ENCODE measurements at places on chromosomes 16 and 17.
A peak's percentile ranks its signal among the peaks of the same experiment; 100 is the strongest.

DNA sequence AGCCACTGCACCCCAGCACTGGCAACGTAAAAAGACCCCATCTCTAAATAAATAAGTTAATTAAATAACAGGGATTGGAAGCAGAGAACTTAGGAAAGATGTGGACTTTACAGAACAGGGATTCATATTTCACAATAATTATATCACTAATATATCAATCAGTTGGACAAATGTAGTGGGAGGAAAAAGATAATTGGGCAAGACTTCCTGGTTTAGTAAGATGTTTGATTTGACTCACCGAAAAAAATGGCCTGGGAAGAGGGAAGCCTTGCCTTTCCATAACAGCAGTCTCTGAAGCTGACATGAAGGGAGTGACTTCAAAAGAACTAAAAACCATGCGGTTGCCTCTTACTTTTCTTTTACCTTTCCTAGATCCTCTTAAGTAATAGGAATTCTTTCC is 15.2 kb upstream of the C17orf78 start:
- no peak for DNase-seq

GRCh38 chr17:41060052-41060604 is at the start of gene KRTAP2-3:
KRTAP2-3 (minus strand) TSS chr17:41060114; CDS start chr17:41060050, 64 bp downstream.
- DNase-seq: no peak

- DNase-seq: no peak
Observed at GRCh38 chr16:30839523-30840227, 52.7 kb upstream of the ZNF629 start.

DNA sequence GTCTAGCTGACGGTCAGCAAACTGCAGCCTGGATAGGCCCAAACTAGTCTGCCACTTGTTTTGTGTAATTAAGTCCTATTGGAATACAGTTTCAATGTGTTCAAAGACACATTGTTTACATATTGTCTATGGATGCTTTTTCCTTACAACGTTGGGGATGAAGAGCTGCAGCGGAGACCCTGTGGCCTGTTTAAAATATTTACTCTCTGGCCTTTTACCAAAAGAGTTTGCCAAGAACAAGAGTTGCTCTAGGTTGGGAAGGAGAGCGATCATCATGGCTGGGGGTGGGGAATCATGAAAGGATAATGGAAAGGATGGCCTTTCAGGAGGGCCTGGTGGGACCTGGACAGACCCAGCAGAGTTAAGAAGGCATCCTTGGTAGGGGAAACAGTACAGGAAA is 274.9 kb upstream of the ZFHX3 start:
- DNase-seq: no peak

GRCh38 chr16:12319428-12320035 is 343.0 kb downstream of the SNX29 start:
- DNase-seq: no peak

DNA sequence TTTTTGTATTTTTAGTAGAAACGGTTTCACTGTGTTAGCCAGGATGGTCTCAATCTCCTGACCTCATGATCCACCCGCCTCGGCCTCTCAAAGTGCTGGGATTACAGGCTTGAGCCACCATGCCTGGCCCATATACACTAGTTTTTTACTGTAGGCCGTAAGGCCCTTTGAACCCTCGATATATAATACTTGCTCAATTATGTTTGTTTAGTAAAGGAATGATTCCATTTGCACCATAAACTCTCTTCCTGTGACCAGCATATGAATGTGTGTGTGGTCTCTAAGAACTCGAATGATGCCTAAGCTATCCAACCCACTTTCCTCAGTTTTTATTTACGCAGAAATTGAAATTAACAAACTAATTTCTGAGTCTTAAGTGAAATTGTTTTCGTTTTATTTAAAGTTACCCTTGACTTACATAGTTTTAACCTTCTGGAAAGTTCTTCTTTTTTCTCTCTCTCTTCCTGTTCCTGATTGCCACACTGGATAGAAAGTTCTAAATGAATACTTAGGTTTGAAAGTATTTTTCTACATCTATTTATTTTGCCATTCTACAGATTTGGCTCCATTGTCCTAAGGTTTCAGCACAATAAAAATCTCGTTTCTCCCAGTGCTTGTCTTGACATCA is 37.9 kb downstream of the PIGL start:
- DNase-seq: no peak

GRCh38 chr16:71192387-71192786 is 38.1 kb downstream of the HYDIN start:
- DNase-seq: no peak

GRCh38 chr17:76683921-76684745 is 26.6 kb downstream of the MXRA7 start:
- no peak for DNase-seq

- DNase-seq: peak; percentile 38
Observed at GRCh38 chr17:39591958-39592954, 15.5 kb downstream of the NEUROD2 start.

GRCh38 chr16:64872101-64872500 is 249.8 kb downstream of the CDH11 start:
- no peak for DNase-seq

GRCh38 chr16:81616321-81617020 is 162.6 kb upstream of the PLCG2 start:
- no peak for DNase-seq

DNA sequence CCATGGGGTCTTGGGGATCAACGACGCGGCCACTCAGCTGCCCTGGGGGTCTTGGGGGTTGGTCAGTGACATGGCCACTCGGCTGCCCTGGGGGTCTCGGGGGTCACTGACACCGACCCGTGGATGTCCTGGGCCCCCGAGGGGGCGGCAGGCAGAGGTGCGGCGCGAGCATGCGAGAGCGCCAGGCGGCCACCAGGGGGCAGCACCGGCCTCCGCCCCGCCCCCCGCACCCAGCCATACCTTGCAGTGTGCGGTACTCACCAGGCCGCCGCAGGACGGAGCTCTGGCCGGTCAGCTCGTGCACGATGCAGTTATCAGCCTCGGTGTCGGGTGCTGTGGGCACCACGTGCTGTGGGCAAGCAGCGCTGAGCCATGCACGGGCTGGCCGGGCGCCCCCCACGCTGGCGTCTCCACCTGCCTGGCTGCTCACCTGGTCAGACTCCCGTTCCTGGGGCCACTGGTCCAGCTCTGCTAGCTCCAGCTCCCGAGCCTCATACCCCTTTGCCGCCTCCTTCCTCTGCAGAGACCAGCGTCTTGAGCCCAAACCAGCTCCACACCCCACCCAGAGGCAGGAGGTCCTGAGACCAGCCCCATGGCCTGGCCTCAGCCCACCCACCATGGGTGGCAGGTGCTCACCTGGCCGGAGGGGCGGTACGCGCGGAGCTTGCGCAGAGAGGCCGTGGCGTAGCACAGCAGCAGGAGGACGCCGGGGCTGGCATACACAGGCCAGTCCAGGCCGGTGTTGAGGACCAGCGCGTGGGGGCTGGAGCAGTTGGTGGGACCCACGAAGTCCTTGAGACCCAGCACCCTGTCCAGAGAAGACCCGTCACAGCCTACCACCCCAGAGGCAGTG is 31.2 kb downstream of the CTU2 start:
- no peak for DNase-seq

DNA sequence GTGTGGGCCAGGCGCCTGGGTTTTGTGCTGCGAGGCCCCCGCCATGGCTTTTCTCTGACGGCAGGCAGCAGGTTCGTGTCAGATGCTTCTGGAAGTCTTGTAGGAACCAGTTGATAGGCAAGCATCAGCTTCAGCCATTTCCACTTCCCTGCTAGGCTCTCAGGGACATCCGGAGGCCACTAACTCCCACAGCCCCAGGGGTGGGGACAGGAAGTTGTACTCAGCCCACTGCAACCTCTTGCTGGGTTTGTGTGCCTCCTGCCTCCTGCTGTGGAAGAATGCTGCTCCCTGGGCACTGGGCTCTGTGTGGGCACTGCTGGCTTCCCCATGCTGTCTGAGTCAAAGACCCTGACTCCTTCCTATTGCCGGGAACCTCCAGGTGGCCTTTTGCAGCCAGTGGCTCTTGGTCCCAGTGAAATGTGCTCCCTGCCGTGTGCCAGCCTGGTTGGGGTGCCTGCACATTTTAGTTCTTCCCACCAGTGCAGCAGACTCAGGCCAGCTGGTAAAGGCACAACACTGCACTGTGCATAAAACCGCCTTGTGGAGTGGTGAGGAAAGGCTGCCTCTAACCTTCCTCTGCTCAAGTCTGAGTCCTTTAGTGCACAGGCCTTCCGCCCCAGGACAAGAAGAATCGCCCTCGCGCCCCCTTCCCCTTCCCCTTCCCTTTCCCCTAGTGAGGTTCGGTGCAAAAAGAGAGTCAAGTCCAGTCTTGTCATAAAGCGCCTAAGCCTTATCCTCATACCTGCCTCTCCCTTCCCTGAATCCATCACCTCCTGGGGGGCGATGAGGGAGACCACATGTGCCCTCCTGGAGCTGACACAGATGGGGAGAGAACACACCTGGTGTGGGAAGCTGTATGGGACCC is 16.6 kb downstream of the LDHD start:
- no peak for DNase-seq

DNA sequence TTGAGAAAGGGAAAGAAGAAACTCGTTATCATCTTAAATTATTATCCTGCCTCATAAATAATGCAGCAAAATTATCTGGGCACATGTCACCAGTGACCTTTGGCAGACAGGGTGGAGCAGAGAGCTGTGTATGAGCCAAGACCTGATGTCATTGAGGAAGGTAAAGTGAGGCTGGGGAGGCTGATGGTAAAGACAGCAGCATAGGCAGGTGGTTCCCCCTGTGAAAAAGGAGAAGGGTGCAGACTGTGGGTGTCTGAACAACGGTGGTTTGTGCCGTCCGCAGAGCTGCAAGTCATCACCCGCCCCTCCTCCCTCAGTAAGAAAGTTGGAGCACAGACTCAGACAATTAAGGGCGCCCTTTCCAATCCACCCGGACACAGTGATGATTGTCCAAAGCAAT is 30.8 kb upstream of the METTL16 start:
- DNase-seq: no peak

DNA sequence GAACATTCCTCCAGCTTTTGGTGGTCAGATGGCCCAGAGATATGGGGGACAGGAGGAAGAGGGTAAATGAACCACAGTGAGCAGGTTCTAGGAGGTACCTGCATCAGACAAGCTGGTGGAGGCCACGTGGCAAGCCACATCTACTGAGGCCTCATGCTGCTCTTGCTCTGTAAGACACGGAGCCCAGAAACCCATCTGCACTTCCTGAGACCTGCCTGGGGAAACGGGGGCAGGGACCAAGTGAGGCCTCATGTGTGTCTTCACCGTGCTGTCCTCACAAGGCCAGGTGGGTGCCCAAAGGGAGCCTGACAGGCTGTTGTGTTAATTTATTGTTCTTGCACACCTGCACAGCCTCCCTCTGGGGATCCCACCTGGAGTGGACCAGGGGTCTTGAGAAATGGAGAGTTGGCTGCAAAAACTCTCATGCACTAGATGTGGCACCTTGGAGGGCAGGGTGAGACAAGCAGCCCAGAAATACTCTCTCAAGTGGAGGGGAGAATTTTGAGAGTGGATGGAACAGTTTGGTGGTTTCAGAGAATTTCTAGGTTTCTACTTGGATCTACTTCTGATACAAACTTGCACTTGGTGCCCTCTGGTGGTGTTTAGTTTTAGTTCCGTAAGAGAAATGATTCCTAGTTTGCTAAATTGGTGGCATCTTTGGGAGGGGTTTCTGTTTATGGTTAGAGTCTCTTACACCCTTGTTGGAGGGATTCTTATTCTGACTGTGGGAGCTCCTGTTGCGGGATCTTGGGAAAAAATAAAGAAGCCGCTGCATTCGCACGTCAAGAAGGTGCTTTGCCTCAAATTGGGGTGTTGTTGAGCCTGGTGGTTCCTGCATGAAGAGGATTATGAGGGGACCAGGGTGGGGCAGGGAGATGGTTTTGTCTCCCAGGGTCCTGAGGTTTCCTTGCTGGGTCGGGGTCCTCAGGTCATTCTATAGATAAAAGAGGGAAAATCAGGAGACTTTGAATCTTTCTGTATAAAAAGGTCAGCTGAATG is 47.5 kb downstream of the SLC6A2 start:
- peak; percentile 72 for DNase-seq

GRCh38 chr16:66899945-66900710 is 18.6 kb downstream of the CDH16 start:
- no peak for DNase-seq

- DNase-seq: no peak
Observed at GRCh38 chr17:1765576-1765975, 3.7 kb downstream of the SERPINF1 start.

DNA sequence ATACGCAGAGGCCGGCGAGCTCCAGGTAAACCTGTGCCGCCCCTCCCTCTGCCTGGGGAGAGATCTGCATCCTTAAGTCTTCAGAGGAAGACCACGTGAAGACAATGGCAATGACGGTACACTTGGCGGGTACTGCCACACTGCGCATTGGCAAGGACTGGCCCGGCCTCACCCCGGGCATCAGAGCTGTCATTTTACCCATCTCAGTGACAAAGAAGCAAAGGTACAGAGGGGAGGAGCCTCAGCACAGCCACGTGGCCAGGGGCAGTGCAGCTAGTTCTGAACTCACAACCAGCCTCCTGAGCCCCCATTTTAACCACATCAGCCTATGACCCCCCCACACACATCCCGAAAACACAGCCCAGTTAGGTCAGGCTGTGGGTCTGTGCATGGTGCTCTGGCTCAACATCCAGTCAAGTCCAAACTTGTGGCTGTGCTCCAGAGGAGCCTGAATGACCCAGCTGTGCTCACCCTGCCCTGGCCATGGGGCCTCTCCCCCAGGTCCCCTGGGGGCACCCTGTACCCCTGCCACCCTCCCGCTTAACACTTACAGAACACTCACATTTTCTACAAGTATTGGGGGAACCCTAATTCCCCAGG is 80.6 kb downstream of the C16orf95 start:
- DNase-seq: no peak

DNA sequence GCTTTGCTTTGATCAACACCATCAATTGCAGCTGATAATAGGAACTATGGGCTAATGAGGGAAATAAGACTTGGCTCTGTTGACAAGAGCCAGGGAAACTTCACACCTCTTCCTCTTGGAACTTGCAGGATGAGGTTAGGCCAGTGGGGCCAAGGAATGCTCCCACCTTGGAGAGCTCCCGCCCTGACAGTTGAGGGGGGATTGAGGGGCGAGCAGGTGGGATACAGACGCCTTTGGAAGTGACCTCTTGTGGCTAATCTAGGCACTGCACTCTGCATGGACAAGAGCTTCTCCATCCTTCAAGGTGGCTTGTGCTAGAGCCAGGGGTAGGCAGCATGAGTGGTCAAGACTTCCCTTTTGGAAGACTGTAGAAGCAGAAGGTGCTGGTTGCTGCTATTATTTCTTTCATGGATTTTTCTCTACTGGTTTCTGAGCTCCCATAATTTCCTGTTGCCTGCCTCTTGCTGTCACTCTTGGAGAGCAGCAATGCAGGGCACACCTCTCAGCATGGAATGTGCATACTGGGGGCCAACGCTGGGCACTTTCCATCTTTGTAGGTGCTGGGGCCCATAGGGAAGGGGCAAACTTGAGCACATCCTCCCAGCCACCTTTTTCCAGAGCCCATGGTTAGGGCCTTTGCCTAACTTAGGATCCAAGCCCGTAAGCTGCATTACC is 2.3 kb upstream of the PHF12 start:
- no peak for DNase-seq

GRCh38 chr17:51888816-51889215 is 269.7 kb downstream of the CA10 start:
- DNase-seq: no peak

DNA sequence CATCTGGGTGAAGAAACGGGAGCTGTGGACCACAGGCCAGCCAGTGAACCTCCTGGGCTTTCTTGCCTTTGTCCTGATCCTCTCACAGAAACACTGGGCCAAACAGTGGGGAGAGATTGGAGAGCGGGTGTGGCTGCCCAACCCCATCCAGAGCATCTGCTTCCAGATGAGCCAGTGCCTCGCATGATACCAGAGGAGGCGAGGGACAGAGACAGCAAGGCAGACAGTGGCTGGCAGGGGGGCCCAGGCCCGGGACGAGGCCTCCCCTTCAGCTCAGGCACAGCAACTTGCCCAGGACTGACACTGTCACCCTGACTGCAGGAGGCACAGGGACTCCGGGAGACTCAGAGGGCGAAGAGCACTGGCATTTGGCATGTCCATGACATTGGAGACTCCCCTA is 12.0 kb downstream of the ARHGEF15 start:
- DNase-seq: no peak

All from forelimb muscle (tissue), 1 donor.